ENCODE measurements at places on chromosomes 11 and 22. TPM values are rescaled to one million over a fixed set of nuclear protein-coding genes. Genes with fewer than 3 reads are reported as not detected.

The ZNF408 gene
- total RNA-seq = 5.4 TPM

The PATE2 gene
- total RNA-seq = not detected

GRCh38 chr11:16790486-16791190 lies 52.2 kb downstream of the C11orf58 start:
- no peak overlapping the region for H3K4me3 ChIP-seq
- H3K4me1 ChIP-seq = no peaks in the 10 kb centered on the region
- no peak overlapping the region for H3K27ac ChIP-seq
- H3K27me3 ChIP-seq = no peaks in the 10 kb centered on the region
- no peak for DNase-seq
- H3K36me3 ChIP-seq = no peaks in the 10 kb centered on the region

GRCh38 chr22:33302049-33302545 lies 243.9 kb upstream of the SYN3 start:
- H3K4me1 ChIP-seq = peaks cover 6% of the 10 kb centered on the region
- H3K36me3 ChIP-seq = no peaks in the 10 kb centered on the region
- no peaks in the 10 kb centered on the region for H3K27me3 ChIP-seq
- DNase-seq = peak; percentile 91
- no peak overlapping the region for H3K4me3 ChIP-seq
- no peak overlapping the region for H3K27ac ChIP-seq

Measured in ovary (tissue), 10 donors.